ENCODE measurements at places on chromosomes 7 and 10.

GRCh38 chr7:27079234-27079975 lies 16.4 kb downstream of the HOXA1 start:
- DNase-seq: no peak

DNA sequence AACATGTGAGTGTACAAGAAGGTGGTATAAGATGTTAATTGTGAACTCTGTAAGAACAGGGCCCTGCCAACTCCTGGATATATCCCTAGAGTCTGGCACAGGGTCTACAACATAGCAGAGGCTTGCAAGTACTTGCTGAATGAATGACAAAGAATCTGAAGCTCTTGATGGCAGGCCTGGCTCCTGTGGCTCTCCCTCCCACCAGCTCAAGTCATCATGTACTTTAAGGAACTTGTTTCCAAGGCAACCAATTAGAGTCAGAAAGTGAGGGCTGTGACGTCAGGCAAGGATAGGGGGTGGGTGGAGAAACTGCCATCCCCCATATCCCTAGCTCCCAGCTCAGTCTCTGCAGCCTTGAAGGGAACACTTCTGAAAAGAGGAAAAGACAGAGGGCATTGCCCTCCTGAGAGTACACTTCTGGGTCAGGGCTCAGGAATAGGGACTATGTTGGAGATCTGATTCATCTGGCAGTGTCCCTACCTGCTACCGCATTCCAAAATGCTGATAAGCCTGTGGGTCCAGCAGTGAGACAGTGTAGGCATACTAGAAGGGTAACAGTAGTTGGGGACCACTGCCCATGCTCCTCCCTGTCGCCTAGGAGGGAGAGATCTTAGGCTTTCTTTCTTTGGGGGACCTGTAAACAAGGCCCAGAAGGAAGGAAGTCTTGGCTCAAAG lies 34.6 kb upstream of the BTRC start:
- no peak for DNase-seq

DNA sequence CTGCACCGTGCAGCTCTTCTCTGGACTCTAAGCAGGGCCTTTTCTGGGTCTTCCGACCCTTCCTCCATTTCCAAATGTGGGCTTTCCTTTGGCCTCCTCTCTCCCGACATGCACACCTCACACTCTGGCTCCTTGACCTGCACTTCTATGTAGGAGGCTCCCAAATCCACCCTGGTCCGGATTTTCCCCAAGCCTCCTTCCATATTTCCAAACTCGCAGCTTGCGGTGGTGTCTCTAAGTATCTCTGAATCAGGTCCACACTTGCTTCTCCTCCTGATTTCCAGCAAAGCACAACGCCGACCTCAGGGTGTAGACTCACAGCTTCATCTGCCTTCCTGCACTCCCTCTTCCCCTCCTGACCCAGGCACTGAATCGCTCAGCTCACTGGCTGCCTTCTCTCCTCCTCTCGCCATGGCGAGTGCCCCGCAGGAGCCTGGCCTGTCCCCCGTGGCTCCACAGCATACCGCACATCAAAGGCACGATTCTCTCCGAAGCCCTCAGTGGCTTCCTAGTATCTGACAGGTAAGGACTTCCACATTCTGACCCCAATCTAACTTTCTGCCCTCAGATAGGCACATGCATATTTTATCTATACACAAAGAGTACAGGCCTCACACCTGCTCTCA lies 27.8 kb downstream of the DIP2C start:
- no peak for DNase-seq

- DNase-seq: peak; percentile 9
These were observed 6.4 kb downstream of the SFTPD start for GRCh38 chr10:79942261-79943185.

DNA sequence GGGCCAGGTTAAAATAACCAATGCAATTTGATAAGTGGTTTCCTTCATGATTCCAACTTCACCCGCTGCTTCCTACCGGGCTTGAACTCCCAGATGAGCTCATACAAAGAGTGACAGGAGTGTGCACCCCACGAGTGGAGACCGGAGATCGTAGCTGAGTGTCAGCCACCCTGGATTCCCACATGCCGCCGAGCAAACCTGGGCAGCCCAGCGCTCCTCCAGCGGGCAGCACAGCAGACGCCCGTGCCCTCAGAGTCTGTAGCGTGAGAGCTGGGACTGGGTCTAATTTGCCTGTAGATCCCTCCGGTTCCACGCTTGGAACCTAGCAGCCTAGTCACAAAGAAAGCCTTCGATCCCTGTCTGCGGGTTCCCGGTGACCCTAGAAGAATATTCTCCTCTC lies 476.1 kb upstream of the MGMT start:
- DNase-seq: no peak

DNA sequence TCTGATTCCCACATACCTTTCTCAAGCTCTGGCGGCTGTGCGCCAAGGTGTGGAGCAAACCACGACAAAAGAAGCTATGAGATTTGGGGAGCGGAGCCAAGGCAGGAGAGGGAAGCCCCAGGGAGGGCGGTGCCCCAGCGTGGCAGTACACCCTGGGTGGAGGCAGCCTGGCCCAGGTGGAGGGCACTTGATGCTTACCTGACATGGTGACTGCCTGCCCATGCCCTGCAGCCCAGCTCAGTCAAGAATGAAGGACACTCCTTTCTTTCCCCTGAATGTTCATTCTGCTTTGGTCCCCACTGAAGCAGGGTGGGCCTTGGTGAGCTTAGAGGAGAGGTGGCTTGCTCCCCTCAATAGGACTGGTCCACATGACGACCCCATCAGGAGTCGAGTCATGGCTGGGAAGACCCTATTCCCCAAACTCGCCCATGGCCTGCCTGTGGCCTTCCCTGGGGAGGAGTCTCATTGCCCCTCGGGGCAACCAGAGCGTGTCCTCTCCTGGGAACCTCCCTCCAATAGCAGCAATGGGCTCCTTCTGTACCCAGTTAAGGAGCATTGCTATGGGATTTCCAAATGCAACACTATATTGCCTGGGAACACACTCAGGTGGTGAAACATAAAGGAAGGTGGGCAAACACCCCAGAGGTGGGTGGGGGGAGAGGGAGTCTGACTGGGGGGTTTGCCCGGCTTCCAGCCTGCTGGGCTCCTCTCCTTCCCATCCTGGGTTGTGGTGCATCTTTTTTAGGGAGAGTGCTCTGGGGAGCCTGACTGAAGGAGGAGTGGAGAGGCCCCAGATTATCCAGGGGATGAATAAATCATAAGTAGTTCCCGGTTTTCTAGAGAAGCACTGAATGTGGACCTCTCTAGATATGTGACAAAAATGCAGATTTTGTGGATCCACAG lies 22.7 kb downstream of the RAMP3 start:
- DNase-seq: no peak

GRCh38 chr7:134351424-134351823 lies 34.7 kb upstream of the SLC35B4 start:
- no peak for DNase-seq

- DNase-seq: peak; percentile 85
These were observed at the start of gene PIP4K2A for GRCh38 chr10:22714479-22715289. Gene PIP4K2A, minus strand, starts transcription at chr10:22714578. Its CDS starts 252 bp downstream, at chr10:22714326.

DNA sequence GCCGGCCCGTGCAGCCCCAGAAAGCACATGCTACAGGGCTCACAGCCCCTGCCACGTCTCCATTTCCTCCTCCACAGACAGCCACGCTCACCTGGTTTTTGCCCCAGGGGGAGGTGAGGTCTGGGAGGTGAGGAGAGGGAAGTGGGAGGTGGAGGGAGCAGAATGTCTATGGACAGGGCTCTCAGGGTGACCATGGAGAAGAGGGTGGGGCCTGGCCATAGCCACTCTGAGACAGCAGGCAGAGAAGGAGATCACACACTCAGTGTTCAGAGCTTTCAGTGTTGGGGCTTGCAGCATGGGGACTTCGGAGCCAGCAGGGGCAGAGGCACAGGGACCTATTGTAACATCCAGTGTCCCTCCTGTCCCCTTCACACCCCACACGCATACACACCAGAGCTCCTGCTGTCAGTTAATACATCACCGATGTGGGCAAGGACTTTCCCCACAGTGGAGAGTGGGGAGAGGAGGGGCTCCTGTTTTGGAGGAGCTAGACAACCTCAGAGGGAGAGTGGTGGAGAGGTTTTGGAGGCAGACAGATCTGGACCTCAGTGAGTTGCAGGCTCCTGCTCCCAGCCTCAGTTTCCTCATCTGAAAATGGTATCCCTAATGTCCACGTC lies 14.4 kb downstream of the WDFY4 start:
- DNase-seq: no peak

- no peak for DNase-seq
These were observed 25.0 kb downstream of the RGS10 start for GRCh38 chr10:119517235-119518141.

DNA sequence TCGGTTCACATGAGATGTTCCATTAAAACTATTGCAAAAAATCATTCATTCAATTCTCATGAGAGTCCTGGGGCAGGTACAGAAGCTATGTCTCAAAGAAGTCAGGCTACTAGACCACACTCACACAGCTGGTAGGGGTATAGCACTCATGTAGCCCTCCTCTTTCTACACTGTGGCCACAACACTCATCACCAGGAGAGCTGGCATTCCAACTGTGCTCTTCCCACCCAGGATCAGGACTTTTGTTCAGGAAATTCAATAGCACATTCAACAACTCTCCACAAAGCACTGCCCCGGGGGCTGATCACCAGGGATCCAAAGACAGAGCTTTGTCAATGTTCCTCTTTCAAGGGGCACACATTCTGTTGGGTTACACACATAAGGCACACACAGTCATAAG lies 31.0 kb upstream of the C10orf90 start:
- no peak for DNase-seq

- no peak for DNase-seq
These were observed 12.2 kb downstream of the CCDC6 start for GRCh38 chr10:59894114-59894513.
